Left cardiac atrium (tissue), 4 donors: ENCODE measurements at places on chromosomes 12 and 14. TPM values are rescaled to one million over a fixed set of nuclear protein-coding genes. Genes with fewer than 3 reads are reported as not detected.

DNA sequence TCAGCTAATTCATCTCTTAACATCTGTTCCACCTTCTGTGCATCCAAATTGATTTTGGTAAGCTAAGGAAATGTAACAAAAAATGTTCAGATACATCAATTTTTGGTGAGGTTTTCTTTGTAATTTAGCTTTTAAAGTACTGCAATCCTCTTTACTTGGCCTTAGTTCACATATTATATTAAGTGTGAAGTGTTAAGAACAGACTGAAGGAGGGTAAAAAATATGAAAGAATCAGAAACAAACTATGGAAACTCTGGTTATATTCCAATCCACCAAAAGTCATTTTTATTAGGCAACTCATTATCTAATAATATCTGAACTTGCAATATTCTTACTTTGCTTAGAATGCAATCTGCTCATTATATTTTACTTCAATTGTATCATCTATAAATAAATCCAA, 49.1 kb downstream of the CEP290 start:
- no peak for DNase-seq

GRCh38 chr14:52108823-52109222, 40.0 kb upstream of the NID2 start:
- no peak for DNase-seq

- no peak for DNase-seq
These were observed 37.7 kb upstream of the CRY1 start for GRCh38 chr12:107130830-107131611.

GRCh38 chr12:11580125-11580751, 69.2 kb upstream of the ETV6 start:
- no peak for DNase-seq

DNA sequence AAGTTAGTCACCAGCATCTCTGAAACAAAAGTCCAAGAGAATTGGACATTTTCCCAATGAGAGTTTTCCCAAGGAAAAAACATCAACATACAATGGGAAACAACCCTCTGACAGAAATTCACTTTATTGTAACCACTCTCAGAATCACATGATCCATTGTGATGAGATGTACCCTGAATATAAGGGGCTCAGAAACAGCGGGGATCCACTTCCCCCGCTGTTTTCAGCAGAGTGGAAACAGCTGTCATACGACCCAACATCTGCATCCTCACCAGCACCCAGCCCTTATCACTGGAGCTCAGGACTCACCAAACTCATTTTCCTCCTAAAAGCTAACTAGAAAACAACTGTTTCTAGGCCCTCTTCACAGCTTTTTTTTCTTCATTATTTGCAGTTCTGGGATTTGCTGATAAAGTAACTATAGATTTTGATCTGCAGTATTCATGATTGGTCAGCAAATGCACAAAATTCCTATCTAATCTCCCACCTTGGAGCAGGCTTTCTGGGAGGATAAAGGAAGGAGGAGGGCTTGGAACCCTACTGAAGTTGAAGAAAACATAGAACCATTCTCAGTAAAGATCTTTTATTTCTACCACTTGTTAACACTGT, 31.3 kb downstream of the CORO1C start:
- DNase-seq, result no peak

DNA sequence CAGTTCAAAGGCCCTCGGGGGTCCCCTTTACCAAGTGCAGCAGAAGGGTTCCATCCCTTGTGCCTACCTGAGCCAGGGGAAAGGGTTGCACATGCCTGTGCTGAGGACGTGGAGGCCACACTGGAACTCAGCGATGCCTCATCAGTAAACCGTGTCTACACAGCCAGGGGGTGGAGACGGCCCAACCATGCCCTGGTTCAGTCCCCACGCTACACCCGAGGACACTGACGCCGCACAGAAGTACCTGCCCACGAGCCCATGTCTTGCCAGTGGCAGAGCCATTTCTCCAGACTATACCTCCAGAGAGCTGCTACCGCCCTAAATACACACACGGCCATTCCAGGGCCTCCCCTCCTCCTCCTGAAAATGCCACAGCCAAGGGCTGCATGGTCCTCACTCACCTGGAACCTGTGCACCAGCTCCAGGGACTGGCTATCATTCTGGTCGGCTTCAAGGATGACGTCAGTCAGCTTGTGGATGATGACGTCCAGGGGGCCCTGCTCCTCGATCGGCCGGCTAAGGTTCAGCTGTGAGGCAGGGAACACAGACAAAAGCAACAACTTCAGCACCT, 93.4 kb downstream of the CHGA start:
- DNase-seq, result no peak

DNA sequence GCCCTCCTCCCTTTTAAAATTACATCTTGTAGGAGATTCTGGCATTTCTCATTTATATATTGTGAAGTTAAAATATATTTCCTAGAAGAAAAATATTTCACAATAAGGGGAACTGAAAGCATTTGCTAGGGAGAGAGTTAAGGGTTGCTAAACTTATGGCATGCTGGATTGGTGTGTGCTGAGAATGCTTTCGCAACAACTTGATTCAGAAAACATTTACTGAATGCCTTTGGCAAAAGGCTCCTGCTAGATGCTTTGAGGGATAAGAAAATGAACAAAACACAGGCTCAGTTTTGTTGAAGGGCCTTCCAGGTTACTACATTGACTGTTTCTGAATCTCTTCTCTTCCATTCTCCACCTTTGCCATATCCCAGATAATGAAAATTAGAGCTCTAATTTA, 67.5 kb downstream of the DIP2B start:
- no peak for DNase-seq

DNA sequence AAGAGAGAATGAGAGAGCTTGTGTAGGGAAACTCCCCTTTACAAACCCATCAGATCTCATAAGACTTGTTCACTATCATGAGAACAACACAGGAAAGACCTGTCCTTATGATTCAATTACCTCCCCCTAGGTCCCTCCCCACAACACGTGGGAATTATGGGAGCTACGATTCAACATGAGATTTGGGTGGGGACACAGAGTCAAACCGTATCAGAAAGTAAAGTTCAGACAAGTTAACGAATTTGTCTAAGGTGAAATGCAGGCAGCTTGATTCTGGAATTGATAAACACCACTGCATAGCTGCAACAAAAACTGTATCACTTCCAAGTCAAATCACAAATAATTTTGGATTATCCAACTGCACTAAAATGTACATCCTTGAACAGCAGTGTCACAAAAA, 47.4 kb downstream of the FOXN3 start:
- DNase-seq, result no peak

DNA sequence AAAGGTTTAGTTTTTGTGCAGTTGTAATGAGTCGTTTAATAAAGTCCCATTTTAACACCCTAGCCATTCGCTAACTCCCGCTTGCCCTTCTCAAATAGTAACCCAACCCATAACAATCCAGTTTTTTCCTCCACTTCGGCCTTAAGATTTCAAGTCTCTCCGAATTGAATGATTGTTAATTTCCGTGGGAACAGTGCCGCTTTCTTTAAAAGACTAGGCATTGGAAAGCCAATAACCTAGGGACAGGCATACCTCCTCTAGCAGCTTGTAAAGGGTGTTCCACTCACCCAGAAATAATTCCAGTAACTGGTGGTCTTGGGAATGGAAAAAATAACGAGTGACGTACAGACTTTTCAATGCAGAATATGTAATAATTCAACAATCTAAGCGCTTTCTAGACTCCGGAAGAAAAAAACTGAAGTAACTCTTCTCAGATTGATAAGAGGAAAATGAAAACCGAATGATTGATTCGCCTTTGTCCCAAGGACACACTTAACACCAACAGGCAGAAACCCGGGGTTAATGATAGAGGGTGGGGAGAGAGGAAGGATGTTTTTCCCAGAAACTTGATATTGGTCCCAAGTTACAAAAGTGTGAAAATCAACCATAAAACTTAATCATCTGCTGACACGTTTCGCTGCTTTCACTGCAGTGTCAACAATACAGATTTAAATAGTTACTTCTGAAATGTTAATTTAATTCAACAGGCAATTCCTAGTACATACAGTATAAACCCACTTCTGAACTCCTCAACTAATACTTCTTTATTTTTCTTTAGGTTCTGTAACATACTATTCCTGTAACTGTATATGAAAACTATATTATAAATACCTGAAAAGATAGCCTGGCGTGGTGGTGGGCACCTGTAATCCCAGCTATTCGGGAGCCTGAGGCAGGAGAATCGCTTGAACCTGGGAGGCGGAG, 1.0 kb upstream of the SINHCAF start:
- no peak for DNase-seq

- DNase-seq, result no peak
These were observed 292.5 kb downstream of the AKAP6 start for GRCh38 chr14:32621585-32621984.

- no peak for DNase-seq
These were observed 5.5 kb upstream of the DDX23 start for GRCh38 chr12:48857278-48857994.

DNA sequence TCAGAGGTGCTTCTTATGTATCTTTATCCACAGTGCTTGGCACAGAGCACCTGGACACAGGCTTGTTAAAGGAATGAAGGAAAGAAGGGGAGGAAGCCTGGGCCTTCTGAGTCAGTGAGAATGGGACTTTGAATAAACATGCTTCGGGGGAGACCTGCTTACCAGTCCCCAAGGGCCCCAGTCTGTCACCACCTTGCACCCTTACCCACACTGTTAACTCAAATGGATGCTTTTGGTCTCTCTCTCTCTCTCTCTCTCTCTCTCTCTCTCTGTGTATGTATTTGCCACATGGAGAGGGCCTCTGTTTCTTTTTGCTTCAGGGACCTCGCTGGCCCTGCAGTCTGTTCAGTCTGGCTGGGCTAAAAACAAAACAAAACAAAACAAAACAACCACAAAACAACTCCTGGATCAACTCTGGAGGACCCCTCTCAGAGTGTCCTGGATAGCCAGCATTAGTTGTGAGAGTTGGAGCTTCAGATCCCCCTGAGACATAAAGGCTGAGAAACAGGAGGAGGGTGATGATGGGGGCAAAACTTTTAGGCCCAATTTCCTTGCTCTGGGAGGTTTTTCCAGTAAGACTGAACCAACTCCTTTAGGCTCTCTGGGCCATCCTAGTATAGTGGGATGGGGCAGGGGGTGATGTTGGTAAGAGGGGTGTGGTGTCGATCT, 1.9 kb downstream of the KIF5A start:
- no peak for DNase-seq

DNA sequence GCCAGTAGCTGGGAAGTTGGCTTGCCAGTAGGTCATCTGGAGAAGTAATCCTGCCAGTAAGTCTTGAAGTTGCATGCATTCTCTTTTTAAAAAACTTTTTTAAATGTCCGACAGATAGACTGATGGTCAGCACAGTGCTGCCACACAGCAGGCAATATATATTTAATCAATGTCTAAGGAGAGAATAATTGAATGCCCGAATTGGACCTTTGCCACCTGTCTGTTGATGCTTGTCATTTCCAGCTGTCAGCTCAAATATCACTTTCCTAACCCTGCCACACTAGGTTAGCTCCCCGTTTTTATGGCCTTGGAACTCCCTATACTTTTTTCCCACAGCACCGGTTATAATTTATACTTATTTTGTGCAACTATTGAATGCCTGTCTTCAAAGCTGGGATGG, 2.1 kb upstream of the SLC15A4 start:
- DNase-seq, result no peak

GRCh38 chr14:95265106-95266094, 54.3 kb downstream of the CLMN start:
- peak; percentile 26 for DNase-seq

DNA sequence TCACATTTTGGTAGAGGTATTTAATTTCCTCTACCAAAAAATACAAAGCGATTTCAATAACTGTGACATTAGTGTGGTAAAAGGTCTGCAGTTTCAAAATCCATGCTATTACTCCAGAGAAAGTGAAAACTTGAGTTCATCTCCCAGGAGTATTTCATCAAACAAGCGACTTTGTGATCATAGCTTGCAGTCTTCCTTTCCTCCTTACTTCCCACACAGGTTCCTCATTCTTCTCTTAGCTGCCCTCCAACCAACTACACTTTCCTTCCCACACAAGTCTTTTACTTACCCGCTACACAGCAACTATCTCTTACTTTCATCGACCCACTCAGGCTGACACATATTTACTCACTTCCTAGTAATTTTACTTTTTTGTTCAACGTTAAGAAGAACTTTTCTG, 413.4 kb upstream of the USP15 start:
- DNase-seq, result no peak

DNA sequence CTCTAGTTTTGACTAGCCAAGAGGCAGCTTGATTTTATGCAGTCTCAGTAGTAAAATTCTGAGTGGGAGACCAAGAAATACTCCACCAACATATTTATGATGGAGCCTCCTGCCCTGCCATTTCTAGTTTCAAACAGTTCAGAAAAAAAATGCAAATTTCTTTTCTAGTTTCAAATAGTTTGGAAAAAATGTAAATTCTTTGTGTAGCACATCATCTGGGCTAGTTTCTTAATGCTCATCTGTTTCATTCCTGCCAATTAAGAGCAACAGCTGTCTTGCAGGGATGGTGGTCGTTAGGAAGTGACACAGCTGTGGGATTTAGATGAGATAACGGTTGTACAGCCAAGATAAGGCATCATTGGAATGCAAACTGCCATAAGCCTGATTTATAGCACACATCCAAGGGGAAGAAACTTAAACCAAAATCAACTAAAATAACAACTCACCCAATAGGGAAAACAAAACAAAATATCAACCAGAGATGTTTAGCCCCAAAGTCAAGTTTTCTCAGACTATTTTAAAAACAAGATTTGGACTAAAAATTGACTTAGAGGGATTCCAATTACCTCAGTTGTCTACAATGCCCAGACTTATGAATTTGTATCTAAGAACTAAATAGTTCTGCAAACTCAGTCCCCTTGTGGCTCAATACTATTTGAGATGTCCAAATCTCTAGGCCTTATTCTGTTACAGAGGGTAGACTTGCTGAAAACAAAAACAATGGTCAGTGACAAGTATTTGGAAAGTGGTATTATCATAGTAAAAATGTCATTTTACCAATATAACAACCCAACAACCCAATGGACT, 291.3 kb upstream of the ATP2B1 start:
- no peak for DNase-seq

- DNase-seq, result no peak
These were observed 6.0 kb downstream of the SPTB start for GRCh38 chr14:64873506-64874219.

DNA sequence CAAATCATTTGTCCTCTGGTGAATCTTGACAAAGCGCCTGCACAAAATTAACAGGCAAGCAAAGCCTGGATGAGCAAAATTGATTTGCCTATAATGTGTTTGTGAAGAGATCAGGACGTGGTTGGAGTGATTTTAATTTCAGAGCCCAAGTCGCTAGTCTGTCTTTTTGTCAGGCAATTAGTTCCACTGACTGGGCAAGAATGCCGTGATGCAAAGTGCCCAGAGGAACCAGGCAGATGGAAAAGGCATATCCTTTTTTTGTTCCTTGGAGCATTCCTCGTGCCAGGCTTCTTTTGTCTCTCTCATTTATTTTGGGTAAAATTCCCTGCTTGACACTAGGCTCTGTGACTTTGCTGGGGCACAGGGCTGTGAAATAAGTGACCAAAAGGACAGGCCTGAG, 65.9 kb upstream of the CCDC198 start:
- no peak for DNase-seq

- peak; percentile 78 for DNase-seq
These were observed 32.6 kb upstream of the CD9 start for GRCh38 chr12:6167327-6168280.

- DNase-seq, result no peak
These were observed 38.2 kb upstream of the TSPAN9 start for GRCh38 chr12:3038926-3039510.

Gene SYT1
- total RNA-seq, result 1.5 TPM

Gene AQP5
- 1.0 TPM for total RNA-seq

Gene ARHGDIB
- total RNA-seq, result 80.0 TPM

Gene PLBD1
- total RNA-seq, result 22.0 TPM

Gene AP1G2
- 16.5 TPM for total RNA-seq

Gene BDKRB2
- total RNA-seq, result 2.0 TPM

Gene SPPL3
- total RNA-seq, result 29.7 TPM
